Neural progenitor cell (in vitro differentiated cells): ENCODE measurements at places on chromosomes 5 and 9. TPM values are rescaled to one million over a fixed set of nuclear protein-coding genes. Genes with fewer than 3 reads are reported as not detected.
A peak's percentile ranks its signal among the peaks of the same experiment; 100 is the strongest.

DNA sequence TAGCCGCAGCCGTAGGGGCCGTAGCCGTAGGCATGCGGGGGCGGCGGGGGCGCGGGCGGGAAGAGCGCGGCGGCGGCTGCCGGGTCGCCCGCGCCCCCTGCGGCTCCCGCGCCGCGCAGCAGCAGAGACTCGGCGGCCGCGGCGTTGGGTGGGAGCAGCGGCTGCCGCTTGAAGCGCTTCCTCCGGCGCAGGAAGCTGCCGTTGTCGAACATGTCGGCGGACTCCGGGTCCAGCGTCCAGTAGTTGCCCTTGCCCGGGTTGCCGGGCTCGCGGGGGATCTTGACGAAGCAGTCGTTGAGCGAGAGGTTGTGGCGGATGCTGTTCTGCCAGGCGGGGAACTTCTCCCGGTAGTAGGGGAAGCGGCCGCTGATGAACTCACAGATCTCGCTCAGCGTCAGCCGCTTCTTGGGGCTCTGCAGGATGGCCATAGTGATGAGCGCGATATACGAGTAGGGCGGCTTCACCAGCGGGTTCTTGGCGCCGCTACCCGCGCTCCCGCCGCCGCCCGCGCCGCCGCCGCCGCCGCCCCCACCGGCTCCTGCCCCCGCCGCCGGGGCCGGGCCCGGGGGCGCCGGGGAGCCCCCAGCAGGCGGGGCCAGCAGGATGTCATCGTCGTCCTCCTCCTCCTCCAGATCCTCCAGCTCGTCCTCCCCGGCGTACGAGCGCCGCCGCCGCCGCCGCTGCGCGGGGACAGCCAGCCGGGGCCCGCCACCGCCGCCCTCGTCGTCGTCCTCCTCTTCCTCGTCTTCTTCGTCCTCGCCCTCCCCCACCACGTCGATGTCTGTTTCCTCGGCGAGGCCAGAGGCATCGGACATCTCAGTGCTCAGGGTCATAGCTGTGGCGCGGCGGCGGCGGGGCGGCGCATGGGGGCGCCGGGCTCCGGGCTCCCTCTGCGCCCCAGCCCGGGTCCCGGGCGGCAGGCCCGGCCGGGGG is 781 bp downstream of the FOXD1 start:
- H3K27ac ChIP-seq: no peak overlapping the region
- H3K27me3 ChIP-seq: peaks cover 96% of the 10 kb centered on the region
- peaks cover 25% of the 10 kb centered on the region for H3K4me1 ChIP-seq

DNA sequence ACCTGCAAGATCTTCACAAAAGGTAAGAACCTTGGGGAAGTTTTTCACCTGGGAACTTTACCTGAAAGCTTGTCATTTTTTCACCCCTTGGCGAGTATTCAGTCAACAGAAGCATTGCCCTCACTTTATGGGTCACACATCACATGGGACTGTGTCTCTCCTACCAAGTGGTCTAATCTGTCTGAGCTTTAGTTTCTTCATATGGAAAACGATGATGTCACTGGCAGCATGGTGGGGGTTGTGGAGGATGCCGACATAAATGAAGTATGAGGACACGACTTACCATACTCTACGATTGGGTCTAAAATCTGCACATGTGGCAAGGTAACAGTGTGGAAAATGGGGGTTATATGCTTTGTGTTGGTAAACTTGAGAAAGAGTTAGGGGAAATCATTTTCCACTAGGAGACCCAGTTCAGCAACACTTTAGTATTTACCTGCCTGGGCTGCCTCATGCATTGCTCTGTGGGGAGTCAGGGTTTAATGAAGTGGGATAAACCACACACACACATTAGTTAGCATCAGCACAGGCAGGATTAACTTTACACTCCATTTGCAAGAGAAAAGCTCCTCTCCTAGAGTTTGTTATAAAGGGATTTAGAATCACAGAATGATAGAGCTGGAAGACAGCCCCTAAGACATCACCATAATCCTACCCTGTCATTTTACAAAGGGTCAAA is 19.8 kb upstream of the PAX5 start:
- H3K4me1 ChIP-seq: peaks cover 16% of the 10 kb centered on the region

Gene CD14
- total RNA-seq: not detected in 2 replicates

Gene FAM200C
- 15.8 and 25.3 TPM in 2 replicates for total RNA-seq

DNA sequence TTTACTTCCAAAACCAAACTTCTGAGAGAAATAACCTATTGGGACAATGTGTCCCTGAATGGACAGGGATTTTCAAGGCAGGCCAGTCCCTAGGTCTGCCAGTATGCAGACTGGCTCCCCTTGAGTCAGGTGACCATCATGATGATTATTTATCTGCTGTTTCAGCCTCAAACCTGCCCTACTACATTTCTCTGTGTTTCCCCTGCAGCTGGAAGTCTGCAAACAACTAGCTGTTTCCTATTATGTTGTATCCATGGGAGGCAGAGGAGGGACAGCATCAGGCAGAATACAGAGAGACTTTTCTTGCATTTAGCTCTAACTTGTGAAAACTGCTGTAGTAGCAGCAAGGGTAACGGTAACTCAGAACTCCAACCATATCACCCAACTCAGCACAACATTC is 36.2 kb upstream of the IFNK start:
- no peaks in the 10 kb centered on the region for H3K27me3 ChIP-seq
- H3K4me1 ChIP-seq: peaks cover 67% of the 10 kb centered on the region
- peak overlapping the region; percentile 96 for H3K27ac ChIP-seq
- H3K4me3 ChIP-seq: no peak overlapping the region

DNA sequence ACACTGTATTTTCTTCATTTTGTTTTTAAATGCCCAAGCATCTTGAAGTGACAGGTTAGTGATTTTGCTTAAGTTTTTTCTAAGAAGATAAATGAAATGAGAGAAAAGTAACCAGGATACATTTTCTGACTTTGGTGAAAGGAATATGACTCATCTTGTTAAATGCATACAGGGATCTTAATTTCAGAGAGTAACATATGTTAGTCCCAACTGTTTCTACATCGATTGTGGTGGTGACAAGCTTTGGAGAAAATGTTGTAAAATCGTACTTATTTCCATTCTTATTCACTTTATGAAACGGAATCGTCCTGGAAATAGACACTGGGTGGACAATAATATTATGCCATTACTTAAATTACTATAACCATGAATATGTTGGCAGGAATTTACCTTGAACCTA is 107.5 kb downstream of the KCNN2 start:
- DNase-seq: no peak
- H3K27me3 ChIP-seq: no peaks in the 10 kb centered on the region
- no peaks in the 10 kb centered on the region for H3K4me1 ChIP-seq
- H3K27ac ChIP-seq: no peak overlapping the region

- peak; percentile 84 for DNase-seq
- H3K4me3 ChIP-seq: peak overlapping the region; percentile 39
- H3K4me1 ChIP-seq: peaks cover 33% of the 10 kb centered on the region
- peaks cover 63% of the 10 kb centered on the region for H3K27me3 ChIP-seq
- no peak overlapping the region for H3K27ac ChIP-seq
- H3K36me3 ChIP-seq: no peaks in the 10 kb centered on the region
Measured at GRCh38 chr9:137295238-137295811, 6.7 kb downstream of the NRARP start.

Gene PCDHGB1
- 3.6 and 4.3 TPM in 2 replicates for total RNA-seq

- H3K4me3 ChIP-seq: no peak overlapping the region
- DNase-seq: no peak
- H3K27me3 ChIP-seq: no peaks in the 10 kb centered on the region
- no peak overlapping the region for H3K27ac ChIP-seq
- H3K4me1 ChIP-seq: peaks cover 15% of the 10 kb centered on the region
Measured at GRCh38 chr5:136522217-136522956, 157.0 kb upstream of the TRPC7 start.

- no peaks in the 10 kb centered on the region for H3K27me3 ChIP-seq
- peaks cover 67% of the 10 kb centered on the region for H3K4me1 ChIP-seq
- H3K27ac ChIP-seq: peak overlapping the region; percentile 95
Measured at GRCh38 chr5:110258460-110259216, 467.8 kb downstream of the TMEM232 start.

DNA sequence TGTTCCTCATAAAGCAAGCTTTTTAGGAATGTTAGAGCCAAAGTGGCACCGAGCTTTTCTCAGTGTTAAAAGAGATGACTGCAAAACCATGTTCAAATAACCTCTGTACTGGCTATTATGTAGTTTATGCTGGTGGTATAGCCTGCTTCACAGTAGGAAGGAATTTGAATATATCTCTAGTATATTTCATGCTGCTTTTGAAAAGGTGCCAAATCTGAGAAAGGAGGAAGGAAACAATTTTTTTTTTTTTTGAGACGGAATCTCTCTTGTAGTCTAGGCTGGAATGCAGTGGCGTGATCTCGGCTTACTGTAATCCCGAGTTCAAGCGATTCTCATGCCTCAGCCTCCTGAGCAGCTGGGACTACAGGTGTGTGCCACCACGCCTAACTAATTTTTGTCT is 13.5 kb downstream of the CREBRF start:
- H3K4me3 ChIP-seq: no peak overlapping the region
- no peaks in the 10 kb centered on the region for H3K4me1 ChIP-seq
- no peak for DNase-seq

DNA sequence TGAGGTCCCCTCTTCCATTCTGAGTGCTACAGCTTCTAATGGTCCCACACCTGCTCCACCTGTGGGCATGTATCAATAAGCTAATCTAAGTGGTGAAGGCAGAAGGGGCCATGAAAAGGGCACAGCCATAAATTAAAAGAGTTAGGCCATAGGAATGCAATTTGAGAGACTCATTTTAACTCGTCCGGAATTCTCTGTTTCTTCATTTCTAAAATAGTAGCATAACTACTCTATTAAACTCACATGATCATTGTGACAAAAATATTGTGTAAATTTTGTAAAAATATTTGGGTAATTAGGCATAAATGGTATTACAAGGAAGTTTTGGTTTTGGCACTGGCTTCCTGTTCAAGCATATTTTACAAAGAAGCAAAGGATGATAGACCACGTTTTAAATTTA is 103.1 kb upstream of the TXNDC8 start:
- H3K27me3 ChIP-seq: no peaks in the 10 kb centered on the region
- peaks cover 6% of the 10 kb centered on the region for H3K4me1 ChIP-seq
- no peaks in the 10 kb centered on the region for H3K36me3 ChIP-seq
- no peak for DNase-seq
- no peak overlapping the region for H3K4me3 ChIP-seq
